ENCODE measurements at places on chromosomes 12 and 14.

DNA sequence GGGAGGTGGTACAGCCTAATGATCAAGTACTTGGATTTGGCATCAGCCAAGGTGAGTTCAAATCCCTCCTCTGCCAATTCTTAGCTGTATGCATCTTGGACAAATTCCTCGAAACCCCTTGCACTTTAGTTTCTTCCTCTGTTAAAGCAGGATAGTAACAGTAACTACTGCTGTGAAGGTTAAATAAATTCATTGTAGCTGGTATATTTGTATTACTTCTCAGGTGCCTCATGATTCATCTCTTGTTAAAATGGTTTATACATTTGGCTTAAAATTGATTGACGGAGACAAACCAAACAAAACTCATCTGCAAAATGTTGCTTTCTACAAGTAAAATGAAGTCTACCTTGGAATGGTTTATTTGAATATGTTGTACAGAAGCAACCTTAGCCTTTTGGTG, 2.3 kb upstream of the PTPRB start:
- no peak for DNase-seq

- no peak for DNase-seq
Measured at GRCh38 chr12:16599081-16599480, 6.9 kb downstream of the LMO3 start.

GRCh38 chr12:108441549-108441948, 73.5 kb upstream of the FICD start:
- DNase-seq, result no peak

DNA sequence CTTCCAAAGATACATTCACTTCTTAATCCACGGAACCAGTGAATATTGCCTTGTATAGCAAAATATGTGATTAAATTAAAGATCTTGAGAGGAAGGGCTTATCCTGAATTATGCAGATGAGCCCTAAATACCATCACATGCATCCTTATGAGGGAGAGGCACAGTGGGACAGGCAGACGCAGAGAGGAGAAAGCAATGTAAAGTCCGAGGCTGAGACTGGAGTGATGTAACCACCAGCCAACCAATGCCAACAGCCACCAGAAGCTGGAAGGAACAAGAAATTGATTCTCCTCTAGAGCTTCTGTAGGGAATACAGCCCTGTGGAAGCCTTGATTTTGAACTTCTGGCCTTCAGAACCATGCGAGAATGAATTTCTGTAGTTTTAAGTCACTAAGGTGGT, 44.5 kb upstream of the COCH start:
- no peak for DNase-seq

DNA sequence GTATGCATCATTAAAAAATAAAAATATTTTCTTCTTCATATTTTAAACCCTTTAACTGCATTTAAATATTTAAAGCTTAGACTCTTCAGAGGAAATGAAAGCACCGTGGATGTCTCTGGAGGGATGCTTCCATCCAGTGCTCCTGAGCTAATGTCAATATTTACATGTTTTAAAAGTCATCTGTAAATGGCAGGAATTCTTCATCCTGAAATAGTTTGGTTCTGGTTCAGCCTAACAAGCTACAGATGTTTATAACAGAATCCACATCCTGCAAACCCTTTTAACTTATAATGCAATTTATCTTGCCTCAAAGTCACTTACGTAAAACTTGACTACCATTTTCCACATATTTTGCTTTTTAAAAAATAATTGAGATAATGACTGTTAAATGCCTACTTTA, 1207.3 kb downstream of the SLC16A7 start:
- no peak for DNase-seq

DNA sequence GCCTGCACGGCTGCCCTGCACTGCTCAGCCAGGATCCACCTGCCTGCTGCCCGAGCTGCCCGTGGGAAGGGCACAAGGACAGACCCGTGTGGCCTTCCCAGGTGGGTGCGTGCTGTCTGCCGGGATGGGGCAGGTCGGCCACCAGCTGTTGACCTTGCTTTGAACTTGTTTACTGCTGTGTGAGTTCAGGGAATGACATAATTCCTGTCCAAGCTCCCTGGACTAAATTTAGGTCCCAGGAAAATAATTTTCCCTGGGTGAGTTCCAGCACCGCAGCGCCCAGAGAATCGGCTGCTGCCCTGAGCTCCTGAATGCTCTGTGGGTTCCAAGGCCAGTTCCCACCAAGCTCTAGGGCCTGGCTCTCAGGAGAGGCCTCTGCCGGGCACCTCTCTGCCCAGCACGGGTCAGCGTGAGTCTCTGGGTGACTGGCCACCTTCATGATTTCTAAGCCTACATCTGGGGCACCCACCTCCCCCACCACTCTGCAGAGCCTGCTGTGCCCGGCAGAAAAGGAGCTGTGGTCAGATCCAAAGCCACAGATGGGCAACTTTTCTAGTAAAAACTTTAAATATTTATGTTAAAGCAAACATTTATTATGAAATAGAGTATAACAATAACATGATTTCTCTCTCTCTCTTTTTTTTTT, 27.2 kb upstream of the MLXIP start:
- DNase-seq, result no peak

DNA sequence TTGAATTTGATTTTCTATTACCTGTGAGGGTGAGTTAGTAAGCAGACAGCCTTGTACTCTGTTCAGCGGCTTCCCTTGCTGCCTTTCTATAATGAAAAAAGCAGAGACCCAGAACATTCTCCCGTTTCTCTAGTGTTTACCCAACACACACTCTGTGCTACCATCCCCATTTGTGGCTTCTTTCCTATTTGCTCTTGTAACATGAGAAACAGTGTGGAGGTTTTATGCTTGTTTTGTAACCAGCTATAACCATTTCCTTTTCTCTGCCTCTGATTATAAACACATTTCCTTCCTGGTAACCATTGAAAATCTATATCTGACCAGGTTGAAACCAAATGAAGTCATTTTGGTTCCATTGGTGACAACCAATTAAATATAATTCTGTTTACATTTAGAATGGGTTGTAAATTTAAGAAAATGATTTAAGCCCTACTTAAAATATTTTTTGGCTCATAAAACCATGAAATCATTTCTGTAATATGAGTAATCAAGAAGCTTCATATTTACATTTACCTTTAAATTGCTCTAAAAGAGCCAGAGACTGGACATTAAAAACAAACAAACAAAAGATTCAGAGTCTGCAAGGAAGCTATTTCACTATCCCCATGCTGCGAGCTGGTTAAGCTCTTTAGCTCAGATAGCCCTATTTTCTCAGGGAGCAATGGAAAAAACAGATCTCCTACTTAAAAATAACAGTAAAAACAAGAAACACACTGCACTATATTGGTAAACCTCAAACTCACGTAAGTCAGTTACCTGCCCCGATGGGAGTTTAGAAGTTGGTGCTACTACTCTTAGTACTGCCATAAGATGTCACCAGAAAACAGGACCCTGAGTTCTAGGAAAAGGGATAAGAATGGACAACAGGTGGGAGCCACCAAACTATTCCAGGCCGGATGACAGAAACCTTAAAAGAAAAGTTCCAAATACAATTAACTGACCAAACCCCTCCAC, 206.5 kb upstream of the EEA1 start:
- DNase-seq, result no peak

- no peak for DNase-seq
Measured at GRCh38 chr12:91056488-91056887, 1.3 kb downstream of the KERA start.

DNA sequence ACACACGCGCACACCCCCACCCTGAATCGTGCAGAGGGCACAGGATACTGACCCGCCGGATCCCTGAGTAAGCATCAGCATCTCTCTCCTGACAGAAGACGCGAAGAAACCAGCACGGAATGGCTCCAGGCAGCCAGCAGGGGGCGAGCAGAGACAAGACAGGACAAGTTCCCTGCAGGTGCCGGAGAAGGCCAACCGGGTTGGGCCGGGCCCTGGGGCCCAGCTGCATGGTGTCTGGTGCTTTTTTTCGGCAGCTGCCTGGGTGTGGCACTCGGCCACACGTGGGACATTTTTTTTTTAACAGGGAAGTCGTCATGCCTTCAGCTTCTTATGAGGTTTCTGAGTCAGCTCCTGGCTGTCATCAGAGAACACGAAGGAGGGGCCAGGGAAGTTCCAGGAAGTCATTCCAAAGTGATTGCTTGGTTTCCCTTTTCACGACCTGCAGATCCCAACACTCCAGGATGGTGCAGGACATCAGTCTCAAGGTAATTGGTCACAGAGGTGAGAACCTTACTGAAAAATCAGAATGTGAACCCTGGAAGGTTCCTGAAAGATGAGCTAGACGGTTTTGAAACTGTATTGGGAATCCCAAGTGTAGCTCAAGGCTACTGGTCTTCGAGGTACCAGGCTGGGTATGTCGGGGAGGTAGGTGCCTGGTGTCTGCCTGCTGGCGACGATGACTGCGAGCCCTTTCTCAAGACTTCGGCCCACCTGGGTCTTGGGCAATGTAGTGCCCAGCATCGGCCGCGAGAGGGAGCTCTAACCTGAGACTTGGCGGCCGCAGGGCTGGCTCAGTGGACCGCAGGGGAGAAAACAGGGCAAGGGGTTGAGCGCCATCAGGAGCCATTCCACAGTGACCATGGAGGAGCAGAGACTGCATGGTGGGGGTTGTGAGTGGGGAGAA, 190.8 kb upstream of the PRMT8 start:
- DNase-seq, result peak; percentile 77

GRCh38 chr14:43651185-43651787, 855.8 kb downstream of the FSCB start:
- DNase-seq, result no peak

DNA sequence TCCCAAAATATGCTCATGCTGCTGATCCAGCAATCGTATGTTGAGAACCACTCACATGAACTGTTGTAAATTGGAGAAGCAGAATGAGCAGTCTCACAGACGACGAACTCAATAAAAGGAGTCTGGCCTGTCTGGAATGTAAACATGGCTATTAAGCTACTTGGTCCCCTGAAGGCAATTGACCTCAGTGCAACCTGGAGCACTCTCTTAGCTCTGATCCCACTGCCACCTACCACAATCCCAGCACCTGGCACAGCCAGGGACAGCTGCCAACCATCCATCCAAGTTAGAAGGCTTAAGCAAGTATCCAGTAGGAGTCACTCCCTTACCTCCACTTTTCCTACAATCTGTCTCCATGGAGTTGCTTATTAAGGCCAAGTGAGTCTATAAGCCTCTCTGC, 406.9 kb upstream of the CLEC14A start:
- DNase-seq, result no peak
